Effector memory CD4-positive, alpha-beta T cell (primary cell): ENCODE measurements at places on chromosomes 16 and 17.

DNA sequence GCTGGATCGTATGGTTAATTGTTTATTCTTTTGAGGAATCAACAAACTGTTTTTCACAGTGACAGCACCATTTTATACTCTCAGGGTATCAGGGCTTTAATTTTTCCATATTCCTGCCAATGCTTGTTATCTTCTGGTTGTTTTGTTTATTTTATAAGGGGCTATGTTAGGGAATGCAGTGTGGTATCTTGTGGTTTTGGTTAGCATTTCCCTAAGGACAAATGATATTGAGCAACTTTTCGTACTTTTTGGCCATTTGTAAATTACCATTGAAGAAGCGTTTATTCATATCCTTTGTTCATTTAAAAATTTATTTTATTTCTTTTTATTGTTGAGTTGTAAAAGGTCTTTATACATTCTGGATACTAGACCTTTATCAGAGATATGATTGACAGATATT lies 322.0 kb upstream of the SALL1 start:
- no peak for DNase-seq

DNA sequence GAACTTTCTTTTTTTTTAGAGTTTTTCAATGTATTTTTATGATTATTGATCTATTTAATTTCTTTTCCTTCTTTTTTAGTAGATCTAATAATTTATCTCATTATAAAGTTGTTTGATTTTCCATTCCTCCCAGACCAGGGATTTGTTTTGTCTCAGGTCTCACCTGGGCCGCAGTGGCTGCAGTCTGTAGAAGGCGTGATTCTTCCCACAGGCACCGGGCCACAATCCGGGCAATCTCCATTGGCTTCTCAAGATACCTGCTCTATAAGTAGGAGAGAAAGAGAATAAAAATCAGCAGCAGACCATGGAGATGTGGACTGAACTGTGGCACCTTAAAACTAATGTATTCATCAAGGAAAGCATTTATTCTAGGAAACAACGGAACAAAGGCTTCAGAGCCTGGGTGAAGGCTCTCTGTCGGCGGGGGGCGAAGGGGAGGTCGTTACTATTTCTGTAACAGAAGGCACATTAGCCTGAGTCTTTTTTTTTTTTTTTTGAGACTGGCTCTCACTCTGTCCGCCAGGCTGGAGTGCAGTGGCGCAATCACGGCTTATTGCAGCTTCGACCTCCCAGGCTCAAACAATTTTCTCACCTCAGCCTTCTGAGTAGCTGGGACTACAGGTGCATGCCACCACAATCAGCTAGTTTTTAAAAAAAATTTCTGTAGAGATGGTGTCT lies 42.7 kb downstream of the STAT3 start:
- DNase-seq: no peak

GRCh38 chr17:79720705-79721292 lies 9.9 kb upstream of the ENPP7 start:
- no peak for DNase-seq

DNA sequence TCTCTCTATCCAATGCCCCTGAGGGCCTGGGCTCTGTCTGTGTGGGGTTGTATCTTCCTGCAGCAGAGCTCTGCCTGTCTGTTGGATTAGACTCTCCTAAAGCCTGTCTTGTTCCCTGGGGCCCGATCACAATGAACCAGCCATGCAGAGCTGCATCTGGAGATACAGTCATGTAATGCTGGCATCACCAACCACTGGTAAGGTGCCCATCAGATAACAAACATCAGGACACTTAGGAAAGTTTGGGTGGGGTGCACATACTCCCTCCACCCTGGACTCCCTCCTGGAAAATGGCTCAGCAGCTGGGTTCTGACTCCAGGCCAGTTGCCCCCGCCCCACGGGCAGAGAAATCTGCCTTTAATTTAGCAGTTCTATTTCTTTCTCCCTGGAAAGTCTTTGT lies 61.3 kb upstream of the BRD7 start:
- DNase-seq: no peak

DNA sequence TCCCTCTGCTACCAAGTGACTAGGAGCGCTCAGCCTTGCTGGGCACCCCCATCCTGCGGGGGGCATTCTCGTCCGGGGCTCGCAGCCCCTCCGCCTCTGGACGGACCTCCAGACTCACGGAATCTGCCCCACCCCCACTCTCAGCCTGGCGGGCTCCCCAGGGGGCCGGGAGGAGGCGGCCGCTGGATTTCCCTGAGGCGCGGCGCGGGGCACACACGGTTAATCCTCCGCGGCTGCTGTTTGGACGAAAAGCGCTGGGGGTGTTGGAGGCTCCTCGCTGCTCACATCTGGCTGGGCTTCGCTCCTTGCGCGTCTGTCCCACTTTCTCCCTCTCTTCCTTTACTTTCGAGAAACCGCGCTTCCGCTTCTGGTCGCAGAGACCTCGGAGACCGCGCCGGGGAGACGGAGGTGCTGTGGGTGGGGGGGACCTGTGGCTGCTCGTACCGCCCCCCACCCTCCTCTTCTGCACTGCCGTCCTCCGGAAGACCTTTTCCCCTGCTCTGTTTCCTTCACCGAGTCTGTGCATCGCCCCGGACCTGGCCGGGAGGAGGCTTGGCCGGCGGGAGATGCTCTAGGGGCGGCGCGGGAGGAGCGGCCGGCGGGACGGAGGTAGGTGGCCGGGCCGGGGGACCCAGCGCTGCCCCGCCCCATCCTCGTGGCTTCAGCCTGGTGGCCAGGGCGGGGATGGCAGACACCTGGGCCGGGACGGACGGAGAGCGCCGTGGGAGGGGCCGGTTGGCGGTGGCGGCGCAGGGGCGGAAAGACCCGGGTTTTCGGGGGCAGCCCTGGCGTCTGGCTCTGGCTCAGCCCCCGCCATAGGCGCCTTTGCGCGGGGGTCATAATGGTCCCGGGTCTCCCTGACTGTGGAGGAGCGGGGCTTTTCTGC lies at the start of gene C1QTNF1:
Gene C1QTNF1, plus strand, starts transcription at position 284 of the 886 bp plus-strand sequence. CDS start 19,800 bp downstream, outside the sequence.
- DNase-seq: peak; percentile 13

GRCh38 chr17:13952009-13952750 lies 117.1 kb upstream of the COX10 start:
- DNase-seq: no peak
